Kasumi-1 (cell line): ENCODE measurements at places on chromosomes 5 and 9.
A peak's percentile ranks its signal among the peaks of the same experiment; 100 is the strongest.

DNA sequence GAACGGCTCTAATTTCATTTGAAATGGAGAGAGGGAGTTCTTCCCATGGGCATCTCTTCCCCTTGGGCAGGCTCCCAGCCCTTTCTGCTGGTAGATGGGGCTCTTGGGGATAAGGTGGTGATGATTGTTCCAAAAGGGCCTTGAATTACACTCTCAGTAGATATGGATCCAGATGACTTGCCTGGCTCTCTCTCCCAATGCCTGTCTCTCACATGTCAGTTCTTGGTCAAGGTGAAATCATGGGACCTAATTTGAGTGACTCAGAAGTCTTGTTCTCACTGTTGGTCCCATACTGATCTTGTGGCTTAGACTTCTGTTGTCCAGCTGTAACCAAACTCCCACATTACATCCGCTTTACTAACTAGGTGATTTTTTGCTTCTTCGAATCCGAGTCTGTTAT, 317.0 kb upstream of the RFX3 start:
- DNase-seq: no peak

DNA sequence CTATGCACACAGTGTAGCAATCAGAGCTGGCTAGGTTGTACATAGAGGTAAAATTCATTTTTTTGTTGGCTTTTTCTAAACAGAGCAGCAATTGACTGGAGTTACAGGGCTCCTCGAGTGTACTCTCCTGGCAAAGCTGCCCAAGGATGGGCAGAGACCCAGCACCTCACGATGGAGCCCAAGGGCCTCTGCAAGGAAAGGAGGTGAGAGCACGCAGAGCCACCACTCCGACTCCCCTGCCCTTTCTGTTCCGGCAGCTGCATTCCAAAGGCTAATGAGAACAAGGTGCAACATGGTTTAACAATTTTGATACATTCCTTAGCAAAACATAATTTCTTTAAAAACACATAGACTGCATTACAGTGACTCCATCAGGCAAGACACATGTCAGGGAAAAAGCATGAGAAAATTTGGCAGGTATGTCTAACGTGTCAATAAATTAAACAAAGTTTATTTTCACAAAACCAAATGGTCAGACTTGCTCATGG, 47.5 kb downstream of the SAXO1 start:
- DNase-seq: no peak

DNA sequence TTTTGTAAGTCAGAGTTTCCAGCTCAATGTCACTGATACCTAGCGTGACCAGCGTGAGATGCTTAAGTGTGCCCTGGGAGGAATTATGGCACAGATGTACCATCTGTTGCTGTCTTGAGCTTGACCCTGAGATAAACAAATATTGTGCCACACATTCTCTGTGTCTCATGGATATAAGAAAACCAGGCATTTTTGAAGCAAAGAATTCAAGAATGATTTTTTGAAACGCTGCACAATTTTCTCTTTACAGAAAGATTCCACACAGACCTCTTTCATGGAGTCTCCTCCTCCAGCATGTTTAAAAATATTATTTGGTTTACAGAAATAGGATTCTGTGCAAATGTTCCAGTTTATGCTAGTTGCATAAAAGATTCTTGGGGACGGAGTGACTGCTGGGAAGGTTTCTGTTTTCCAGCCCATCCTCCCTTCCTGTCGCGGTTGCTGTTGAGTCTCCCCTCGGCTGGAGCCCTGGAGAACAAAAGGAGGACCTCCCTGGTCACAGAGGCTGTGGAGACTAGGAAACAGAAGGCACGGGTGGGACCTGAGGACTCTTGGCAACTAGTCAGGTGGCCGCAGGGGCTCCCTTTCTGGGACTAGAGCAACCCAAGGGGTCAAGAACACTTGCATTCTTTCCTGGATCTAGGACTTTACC, 120.8 kb downstream of the RASGRF2 start:
- no peak for DNase-seq

DNA sequence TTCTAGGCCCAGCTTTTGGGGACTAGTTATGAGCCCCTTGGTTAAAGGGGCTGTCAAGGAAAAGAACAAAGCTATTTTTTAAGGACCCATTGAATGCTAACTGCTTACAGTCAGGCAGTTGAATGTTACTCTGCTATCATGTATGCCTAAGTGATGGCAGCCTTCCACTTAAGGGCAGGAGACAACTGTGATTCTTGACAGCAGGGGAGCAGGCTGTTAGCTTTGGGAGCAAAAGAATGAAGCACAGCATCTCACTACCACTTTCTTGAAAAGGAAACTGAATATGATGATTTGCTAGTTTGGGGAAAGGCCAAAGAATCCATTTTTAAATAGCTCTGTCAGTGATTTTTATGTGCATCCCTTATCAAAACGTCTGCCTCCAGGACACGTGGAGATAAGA, 221.6 kb downstream of the SH3GL2 start:
- DNase-seq: no peak

DNA sequence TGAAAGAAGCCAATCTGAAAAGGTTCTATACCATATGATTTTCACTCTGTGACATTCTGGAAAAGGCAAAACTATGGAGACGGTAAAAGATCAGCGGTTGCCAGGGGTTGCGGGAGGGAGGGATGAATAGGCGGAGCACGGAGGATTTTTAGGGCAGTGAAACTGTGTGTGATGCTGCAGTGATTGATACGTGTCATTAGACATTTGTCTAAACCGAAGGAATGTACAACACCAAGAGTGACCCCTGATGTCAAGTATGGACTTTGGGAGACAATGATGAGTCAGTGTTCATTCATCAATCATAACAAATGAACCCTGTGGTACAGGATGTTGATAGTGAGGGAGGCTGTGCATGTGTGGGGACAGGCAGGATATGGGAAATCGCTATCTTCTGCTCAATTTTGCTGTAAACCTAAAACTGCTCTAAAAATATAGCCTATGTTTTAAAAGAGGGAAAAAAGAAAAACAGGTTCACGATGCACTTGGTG, 34.4 kb downstream of the ERGIC1 start:
- DNase-seq: no peak

- DNase-seq: no peak
These were observed 183.3 kb downstream of the CACNA1B start for GRCh38 chr9:138060881-138061280.

GRCh38 chr5:36691696-36692371, 85.4 kb downstream of the SLC1A3 start:
- DNase-seq: no peak

GRCh38 chr9:134066913-134067851, 644 bp downstream of the BRD3 start:
- peak; percentile 12 for DNase-seq

DNA sequence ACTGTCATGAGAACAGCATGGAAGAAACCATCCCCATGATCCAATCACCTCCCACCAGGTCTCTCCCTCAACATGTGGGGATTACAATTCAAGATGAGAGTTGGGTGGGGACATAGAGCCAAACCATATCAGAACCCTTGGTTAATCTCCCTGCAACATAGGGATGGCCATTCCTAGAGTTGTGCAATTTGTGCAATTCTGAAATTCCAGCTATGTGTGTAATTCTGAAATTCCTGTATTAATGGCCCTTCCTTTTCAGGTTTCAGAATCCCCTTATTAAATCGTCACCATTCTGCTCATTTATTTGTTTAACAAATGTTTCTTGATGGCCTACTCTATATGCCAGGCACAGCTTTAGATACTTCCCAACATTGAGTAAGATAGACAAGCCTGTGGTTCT, 282.6 kb downstream of the SMARCA2 start:
- no peak for DNase-seq

GRCh38 chr9:81211741-81212140, 477.6 kb downstream of the TLE1 start:
- no peak for DNase-seq

- DNase-seq: no peak
These were observed 121.8 kb downstream of the FAM170A start for GRCh38 chr5:119750887-119751733.

- DNase-seq: no peak
These were observed 181.1 kb upstream of the DAB2 start for GRCh38 chr5:39605588-39606575.

DNA sequence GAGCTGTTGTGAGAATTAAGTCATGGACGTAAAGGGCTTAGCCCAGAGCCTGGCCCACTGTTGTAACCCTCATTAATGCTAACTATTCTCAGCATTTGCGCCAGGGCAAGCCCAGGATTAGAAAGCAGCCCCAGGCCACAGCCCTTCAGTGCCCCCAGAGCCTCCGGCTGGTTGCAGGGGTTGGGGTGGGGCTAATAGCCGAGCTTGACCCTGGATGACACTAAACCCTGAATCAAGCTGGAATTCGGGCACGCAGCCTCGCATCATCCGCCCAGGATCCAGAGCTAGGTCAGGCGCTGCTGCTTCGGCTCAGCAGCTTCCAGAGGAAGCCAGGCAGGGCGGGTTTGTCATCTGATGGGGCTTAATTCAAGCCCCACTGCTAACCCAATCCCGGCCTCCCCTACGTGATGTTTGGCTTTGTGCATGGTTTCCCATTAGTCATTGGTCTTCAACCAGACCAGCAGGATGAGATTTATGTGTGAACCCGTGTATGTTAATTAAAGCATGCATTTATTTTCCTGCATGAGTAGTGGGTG, 1.2 kb upstream of the MEGF9 start:
- no peak for DNase-seq

- no peak for DNase-seq
These were observed 373.3 kb upstream of the KLF4 start for GRCh38 chr9:107862881-107863280.

DNA sequence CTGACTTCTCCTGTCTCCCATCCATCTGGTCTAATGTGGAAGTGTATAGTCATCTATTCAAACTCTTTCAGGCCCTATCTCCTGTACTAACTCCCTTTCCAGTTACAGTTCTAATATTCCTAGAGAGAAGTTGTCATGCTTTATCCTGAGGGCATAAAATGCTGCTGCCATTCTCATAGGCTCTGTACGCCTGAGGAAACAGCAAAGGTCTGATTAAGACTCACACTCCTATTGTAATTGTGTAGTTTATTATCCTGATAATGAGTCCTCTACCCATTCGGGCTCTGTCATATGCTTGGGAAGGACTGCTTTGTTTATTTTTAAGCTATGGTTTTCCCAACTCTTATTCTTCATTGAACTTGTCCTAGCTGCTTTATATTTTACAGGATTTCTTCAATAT, 290.4 kb downstream of the TMEM38B start:
- DNase-seq: no peak

DNA sequence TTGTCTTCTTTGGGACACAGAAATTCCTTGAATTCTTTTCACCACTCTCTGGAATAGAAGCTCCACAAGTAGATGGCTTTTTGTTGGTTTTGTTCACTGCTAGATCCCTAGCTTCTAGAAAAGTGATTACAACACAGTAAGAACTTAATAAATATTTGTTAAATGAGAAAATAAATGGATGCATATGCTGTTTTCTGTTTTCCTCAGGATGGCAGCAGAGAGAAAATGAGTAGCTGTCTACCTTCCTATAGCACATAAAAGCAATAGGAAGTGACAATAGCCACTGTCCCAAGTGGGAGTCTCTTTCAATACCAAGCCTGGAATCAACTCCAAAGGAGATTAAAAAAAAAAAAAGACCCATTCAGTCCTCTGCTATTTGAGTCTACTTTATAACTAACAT, 100.6 kb upstream of the NREP start:
- no peak for DNase-seq

GRCh38 chr5:162209005-162209605, 141.5 kb downstream of the GABRG2 start:
- peak; percentile 80 for DNase-seq

DNA sequence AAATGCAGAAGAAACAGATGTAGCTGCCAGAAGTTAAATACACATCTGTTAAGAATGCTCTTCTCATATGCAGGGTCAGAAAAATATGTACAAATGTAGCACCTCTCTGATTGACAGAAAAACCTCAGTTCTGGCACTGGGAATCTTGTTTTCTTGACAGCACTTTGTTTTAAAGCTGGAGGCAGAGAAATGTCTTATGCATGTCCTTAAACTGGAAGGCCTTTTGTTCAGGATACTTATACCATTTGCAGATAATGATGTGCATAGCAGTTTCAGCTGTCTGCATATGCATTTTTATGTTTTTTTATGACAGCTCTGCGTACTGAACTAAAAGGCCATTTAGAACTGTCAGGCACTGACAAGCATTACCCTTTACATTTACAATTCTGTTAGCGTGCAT, 567.9 kb downstream of the EBF1 start:
- DNase-seq: no peak

DNA sequence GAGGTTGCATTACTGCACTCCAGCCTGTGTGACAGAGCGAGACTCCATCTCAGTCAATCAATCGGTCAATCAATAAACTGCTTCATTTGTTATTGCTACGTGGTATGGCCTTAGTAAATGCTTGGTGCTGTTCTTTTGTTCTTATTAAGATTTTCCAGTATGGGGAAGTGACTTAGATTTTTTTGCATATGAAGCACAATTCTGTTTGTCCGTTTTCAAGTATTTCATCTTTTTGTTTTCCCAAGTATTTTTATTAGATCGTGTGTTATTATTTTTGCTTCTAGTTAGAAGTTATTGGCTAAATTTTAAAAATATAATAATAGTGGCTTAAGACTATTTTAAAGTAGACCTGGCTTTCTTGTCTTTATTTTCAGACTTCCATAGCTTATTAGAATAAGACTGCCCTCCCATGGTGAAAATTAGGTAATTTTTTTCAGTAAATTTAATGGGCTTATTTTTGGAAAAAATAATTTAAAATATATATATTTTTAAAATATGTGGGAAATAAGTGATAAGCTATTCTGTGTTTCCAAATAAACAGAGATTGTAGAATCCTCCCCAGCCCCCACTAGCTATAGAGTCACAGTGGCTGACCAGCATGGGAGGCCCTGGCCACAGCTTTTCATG, 14.7 kb upstream of the OMD start:
- peak; percentile 20 for DNase-seq

DNA sequence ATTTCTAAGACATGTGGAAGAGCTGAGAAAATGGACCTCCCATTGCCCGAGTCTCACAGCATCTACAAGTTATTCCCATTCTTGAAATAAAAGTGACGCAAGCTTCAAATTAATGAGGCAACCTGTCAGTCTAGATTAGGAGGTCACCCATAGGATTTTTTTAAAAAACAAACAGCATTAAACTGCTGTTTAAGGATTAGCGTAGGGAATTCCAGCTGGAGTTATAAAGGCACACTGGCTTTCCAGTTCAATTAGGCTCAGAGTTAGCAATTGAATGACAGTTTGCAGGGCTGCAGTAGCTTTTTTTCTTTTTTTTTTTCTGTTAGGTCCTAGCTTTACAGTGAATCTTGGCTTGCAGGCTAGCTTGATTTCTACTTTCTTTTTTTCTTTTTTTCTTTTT, 16.2 kb downstream of the PRKACG start:
- no peak for DNase-seq

- DNase-seq: no peak
These were observed 210.5 kb downstream of the GADD45G start for GRCh38 chr9:89815061-89815902.

DNA sequence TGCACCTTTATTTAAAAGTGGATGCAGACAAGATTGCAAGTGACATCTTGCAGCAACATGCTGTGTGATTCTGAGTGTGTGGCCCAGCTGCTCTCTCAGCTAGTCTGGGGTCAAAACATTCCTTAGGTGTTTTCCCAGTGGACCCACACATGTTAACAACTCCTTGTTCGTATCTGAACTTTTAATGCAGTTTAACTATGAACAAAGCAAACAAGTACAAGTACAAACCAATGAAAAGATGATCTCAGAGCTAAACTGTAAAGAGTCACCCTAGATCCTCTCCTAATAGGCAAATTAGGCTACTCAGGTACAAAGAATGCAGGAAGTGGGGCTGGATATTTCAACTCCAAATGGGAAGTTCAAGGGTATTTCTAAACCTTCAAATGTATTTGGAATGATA, 108.4 kb downstream of the ENTREP1 start:
- no peak for DNase-seq
